Right cardiac atrium (tissue), 5 donors: ENCODE measurements at places on chromosomes 16 and 17.

- no peak for DNase-seq
These were observed 2.2 kb upstream of the CHD3 start for GRCh38 chr17:7886227-7887037.

DNA sequence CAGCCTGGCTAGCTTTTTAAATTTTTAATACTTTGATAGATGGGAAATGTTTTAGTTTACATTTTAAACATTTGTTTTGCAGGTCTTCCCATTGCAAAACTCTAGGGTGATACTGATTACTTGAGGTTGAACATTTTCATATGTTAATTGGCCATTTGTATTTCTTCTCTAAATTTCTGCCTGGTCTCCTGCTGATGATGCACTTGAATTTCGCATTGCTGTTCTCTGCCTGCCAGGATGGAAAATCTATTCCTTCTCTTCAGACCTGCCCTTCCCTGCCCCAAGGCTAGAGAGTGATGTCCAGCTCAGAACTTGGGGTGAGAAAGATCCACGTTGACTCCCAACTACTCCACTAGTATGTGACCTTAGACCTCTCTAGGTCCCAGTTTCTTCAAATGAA is 134.7 kb downstream of the PITPNC1 start:
- DNase-seq = no peak

DNA sequence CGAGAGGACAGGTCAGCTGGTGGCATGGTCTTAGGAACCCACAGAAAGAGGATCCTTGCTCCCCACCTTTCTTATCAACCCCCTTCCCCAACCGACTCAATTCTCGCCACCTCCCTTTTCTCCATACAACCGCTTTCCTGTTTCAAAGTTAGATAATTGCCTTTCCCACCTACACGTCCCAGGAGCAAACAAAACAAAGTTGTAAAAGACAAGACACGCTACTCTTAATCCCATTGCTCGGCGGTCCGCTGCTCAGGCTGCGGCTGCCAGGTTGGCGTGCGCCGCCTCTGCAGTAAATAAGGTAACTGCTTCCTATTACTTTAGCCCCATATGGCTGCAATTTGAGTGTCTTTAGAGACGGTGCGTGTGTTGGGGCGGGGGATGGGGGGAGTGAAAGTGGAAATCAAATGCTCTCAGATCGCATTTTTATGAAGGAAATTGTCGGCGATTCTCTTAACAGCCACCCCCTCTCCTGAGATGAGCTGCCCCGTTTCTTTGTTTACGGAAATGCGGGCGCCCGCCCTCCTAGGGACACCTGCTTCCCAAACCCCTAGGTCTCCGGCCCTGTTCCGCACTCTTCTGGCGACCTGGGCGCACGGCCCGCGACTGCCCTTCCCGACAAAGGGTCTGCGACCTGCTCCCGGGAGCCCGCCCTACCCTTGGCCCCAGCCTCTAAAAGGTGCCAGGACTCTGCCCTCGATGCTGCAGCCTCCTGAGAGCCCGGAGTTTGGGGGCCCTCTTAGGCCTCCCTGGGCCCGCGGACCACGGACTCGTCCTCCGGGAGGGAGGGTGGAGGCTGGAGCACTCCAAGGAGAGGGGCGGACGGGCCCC is 3.7 kb upstream of the CBX8 start:
- no peak for DNase-seq

GRCh38 chr16:82665025-82665424 is 38.3 kb downstream of the CDH13 start:
- DNase-seq = no peak

DNA sequence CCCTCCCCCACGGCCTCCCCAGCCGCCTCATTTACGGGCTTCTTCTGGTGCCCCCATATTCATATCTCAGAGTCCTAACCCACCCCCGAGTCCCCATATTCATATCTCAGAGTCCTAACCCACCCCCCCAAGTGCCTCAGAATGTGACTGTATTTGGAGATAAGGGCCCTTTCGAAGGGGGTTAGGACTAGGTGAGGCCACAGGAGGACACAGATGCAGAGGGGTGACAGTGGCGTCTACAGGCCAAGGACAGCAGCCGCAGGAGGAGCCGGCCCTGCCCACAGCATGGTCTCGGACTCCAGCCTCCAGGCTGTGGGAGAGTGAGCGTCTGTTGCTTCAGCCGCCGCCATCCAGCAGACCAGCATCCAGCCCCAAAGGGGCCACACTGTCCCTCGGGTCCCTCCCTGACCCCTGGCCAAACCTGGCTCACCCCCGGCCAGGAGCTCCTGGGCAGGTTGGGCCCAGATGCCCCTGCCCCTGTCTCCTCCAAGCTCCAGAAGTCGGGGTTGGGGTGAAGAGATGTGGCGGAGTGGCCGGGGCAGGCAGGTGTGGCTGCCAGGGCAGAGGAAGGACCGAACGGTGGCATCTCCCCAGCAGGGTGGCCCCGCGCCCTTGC is 25.5 kb downstream of the CACNA1H start:
- DNase-seq = no peak
